Brain (organoid and tissue), 16 donors: ENCODE measurements at places on chromosomes 5 and 9.
A peak's percentile ranks its signal among the peaks of the same experiment; 100 is the strongest.

DNA sequence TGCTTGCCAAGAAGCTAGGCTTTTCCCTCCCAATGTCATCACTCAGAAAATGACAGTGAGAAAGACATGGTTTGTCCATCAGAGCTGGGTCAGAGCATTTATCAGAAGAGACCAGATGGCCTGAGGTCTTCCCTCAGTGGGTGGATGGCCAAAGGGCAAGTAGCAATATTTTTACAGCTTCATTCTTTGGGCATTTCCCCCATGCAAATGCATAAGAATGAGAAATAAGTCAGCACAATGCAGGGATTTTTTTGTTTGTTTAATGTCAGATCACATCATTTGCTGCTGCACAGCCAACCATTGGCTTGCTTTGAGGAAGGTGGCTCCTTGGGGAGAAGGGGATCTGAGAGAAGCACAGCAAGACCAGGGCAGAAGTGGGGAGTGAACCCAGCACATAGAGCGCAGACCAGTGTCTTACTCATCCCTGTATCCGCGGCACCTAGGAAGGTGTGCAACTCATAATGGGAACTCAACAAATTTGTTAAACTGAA is 209.6 kb downstream of the SEMA6A start:
- no peak for DNase-seq

DNA sequence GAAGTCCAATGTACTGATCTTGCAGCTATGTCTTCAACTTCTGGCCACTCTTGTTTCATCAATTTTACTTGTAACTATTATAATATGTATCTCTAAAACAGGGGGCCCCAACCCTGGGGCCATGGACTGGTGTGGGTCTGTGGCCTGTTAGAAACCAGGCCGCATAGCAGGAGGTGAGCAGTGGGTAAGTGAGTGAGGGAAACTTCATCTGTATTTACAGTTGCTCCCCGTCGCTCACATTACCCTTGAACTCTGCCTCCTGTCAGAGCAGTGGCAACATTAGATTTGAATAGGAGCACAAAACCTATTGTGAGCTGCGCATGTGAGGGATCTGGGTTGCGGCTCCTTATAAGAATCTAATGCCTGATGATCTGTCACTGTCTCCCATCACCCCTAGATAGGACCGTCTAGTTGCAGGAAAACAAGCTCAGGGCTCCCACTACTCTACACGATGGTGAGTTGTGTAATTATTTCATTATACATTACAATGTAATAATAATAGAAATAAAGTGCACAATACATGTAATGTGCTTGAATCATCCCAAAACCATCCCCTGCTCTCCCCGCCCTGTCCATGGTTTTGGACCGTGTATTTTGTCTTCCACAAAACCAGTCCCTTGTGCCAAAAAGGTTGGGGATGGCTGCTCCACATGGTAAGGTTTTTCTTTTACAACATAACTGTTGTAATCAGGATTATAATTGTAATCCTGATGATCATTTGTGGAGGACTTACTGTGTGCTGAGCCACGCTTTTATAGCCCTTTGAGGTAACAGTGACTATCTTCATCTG is 26.9 kb upstream of the SH3PXD2B start:
- no peak for DNase-seq

DNA sequence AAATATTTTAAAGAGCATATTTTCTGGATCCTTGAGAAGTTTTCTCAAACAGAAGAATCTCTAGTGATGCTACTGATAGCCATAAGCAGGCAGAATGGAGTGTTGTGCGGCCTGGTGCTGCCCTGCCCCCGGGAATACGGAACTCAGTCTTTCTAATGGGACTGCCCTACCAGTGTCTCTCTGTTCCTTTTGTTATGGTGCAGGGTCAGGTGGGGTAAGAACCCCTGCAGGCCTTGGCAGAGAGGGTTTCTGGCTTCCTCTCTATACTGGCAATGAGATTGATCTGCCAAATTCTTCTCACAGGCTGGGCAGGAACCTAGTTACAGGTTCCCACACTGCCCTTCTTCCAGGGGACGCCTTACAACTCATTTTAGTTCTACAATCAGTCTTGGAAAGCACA is 2.6 kb downstream of the IL5 start:
- DNase-seq, result no peak

DNA sequence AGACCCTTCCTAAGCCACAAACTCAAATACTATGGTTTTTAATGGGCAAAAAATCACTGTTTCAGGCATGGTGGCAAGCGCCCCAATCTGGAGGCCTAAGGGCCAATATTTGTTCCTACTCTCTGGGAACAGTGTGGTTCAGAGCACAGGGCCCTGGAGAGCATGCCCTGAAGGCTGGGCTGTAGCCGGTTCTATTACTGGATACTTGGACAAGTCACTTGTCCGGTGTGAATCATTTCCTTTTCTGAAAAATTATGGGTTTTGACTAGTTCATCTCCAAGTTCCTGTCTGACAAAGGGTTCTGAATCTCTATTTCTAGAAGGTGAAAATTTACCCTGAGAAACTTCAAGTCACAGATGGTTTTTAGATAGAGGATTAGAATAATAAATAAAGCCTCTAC is 75.0 kb downstream of the OTULIN start:
- DNase-seq, result no peak

- DNase-seq, result no peak
These were observed 67.7 kb downstream of the KCNT1 start for GRCh38 chr9:135769489-135770202.

GRCh38 chr5:147561435-147561834 is 51.6 kb upstream of the DPYSL3 start:
- DNase-seq, result peak; percentile 33

- DNase-seq, result no peak
These were observed 587.9 kb downstream of the MTRR start for GRCh38 chr5:8456846-8457186.

DNA sequence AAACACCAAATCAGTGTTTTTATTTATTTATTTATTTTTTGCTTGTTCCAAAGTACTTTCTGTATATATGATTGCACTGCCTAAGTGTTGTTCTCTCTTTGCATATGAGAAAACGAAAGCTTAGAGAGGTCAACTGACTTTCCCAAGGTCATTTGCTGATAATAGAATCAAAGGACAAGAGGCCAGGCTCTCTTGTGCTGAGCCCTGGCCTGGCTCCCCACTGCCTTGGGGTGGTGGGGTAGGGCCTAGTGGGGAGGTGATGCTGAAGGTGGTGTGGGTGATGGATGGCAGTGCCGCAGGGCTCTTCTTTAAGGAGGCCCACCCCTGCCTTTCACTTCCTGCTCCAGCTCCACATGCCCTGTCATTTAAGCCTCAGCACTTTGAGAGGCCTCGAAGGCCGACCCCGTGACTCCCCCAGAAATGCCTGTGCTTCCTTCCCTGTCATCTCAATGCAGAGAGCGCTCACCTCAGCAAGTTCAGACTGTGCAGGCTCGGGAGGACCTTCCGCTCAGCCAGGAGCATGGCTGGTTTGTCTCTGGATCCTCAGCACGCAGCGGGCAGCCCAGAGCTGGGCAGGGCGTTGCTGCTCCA is 59.5 kb downstream of the SMIM23 start:
- DNase-seq, result no peak

GRCh38 chr5:134545070-134545868 is 19.8 kb downstream of the JADE2 start:
- no peak for DNase-seq

- DNase-seq, result no peak
These were observed 29.9 kb upstream of the PDE4D start for GRCh38 chr5:59923465-59923864.

GRCh38 chr5:116543501-116543900 is 31.1 kb downstream of the SEMA6A start:
- DNase-seq, result no peak

- no peak for DNase-seq
These were observed 37.8 kb downstream of the OXCT1 start for GRCh38 chr5:41832430-41832829.

GRCh38 chr5:6328173-6328572 is 50.2 kb downstream of the MED10 start:
- no peak for DNase-seq

- DNase-seq, result no peak
These were observed 240.8 kb downstream of the KIF4B start for GRCh38 chr5:155254399-155254798.

- DNase-seq, result peak; percentile 27
These were observed 458.8 kb downstream of the DTWD2 start for GRCh38 chr5:118529361-118530144.

DNA sequence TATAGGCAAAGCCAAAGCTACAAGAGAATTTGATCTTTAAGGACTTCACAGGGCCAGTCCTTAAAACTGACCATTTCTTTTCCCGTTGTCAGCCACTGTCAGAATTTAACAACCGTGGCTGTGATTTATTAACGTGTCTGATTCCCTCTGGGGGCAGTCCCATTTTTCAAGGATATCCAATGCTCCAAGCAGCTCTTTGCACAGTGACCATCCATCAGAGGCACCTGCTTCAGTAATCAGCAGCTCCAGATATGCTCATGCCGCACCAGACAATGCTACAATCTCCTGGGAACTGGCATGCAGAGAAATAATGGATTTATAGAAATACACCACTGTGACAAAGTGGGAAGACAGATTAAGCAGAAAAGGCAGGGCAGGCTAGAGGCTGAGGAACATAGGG is 163.3 kb upstream of the PPP1R2B start:
- DNase-seq, result no peak

DNA sequence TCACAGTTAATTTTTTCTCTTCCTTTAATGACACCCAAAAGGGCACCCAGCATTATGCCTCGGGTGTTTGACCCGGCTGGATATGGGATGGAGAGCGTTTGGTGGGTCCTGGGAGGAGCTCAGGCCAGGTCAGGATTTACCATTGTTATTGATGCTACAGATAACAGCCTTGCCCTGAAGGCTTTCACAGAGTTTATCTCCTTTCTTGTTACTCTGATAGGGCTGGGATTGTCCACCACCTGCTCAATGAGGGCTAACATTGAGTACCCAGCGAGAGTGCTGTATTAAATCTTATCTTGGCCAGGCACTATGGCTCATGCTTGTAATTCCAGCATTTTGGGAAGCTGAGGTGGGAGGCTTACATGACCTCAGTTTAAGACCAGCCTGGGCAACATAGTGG is 37.2 kb downstream of the GADD45G start:
- DNase-seq, result no peak

- DNase-seq, result no peak
These were observed 16.2 kb downstream of the RAD1 start for GRCh38 chr5:34899066-34899465.

- DNase-seq, result no peak
These were observed 108.8 kb upstream of the RAPGEF1 start for GRCh38 chr9:131848570-131849160.

DNA sequence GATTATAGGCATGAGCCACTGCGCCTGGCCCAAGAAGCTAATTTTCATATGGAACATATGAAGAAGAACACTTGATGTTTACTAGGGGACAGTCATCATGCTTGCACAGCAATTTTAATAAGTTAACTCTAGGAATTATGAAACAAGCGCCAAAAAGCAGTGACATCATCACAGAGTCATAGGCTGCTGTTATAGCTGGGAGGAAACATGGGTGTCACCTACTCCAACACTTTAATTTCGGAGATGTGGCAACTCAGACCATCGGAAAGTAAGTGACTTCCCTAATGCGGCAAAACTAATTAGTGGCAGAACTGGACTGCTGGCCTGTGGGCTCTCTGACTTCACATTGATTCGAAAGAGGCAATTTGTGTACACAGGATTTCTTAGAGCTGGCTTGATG is 38.1 kb upstream of the EQTN start:
- no peak for DNase-seq

DNA sequence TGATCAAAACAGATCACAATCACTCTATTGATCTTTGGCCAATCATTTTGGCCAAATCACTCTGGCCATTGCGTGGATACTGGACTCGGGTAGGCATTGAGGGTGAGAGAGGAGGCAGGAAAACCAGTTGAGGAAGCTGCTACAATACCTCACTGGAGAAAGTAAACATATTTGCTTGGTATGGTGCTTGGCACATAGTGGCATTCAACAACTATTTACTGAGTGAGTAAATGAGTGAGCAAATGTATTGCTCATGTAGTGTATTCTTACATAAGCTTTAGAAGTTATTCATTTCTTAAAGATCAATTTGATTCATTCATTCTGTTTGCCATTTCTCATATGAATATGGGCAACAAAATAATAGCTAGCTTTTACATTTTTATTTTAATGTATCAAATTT is 4.0 kb upstream of the DEPDC1B start:
- no peak for DNase-seq

- DNase-seq, result no peak
These were observed 818 bp upstream of the FREM1 start for GRCh38 chr9:14911046-14911445.

DNA sequence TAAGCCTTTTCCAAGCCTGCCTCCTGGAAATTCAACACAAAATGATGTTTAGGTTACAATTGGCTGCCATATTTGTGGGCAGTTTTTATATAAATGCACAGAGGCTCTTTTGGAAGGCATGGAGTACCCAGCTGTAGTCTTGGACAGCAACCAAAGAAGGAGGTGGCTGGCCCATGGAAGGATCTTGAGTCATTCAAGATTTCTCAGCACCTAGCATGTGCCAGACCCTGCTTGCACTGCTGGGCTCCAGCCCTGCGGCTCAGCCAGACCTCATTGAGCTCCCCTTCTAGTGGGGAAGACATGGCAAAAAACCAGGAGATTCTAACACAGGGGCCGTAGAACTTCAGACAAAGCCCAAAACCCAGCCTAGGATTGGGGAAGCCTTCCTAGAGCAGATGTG is 22.1 kb downstream of the JADE2 start:
- peak; percentile 60 for DNase-seq

DNA sequence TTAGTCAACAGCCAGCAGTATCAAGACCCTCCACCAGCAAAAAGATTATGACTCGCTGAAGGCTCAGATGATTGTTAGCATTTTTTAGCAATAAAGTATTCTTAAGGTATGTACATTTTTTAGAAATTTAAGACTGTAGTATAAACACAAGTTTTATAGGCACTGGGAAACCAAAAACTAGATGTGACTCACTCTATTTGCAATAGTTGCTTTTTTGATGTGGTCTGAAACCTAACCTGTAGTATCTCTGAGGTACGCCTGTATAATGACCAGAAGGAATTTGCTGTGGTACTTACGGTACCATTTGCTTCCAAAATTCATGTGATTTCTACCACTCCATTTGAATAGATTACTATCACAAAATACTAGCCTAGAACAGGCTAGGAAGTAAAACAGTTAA is 60.8 kb downstream of the WDR41 start:
- DNase-seq, result no peak

- no peak for DNase-seq
These were observed 1.3 kb upstream of the NNT start for GRCh38 chr5:43601454-43602260.
